Mesendoderm (in vitro differentiated cells): ENCODE measurements at places on chromosomes 1 and 21.
A peak's percentile ranks its signal among the peaks of the same experiment; 100 is the strongest.

- no peaks in the 10 kb centered on the region for H3K36me3 ChIP-seq
- no peak overlapping the region for H3K4me3 ChIP-seq
- no peaks in the 10 kb centered on the region for H3K27me3 ChIP-seq
- H3K27ac ChIP-seq, result no peak overlapping the region
- DNase-seq, result peak; percentile 59
Measured at GRCh38 chr1:236489710-236490377, 33.9 kb upstream of the LGALS8 start.

GRCh38 chr1:178048883-178049282 lies 45.0 kb upstream of the RASAL2 start:
- H3K4me3 ChIP-seq, result no peak overlapping the region
- H3K36me3 ChIP-seq, result no peaks in the 10 kb centered on the region
- DNase-seq, result no peak
- H3K27me3 ChIP-seq, result no peaks in the 10 kb centered on the region
- peaks cover 17% of the 10 kb centered on the region for H3K4me1 ChIP-seq

DNA sequence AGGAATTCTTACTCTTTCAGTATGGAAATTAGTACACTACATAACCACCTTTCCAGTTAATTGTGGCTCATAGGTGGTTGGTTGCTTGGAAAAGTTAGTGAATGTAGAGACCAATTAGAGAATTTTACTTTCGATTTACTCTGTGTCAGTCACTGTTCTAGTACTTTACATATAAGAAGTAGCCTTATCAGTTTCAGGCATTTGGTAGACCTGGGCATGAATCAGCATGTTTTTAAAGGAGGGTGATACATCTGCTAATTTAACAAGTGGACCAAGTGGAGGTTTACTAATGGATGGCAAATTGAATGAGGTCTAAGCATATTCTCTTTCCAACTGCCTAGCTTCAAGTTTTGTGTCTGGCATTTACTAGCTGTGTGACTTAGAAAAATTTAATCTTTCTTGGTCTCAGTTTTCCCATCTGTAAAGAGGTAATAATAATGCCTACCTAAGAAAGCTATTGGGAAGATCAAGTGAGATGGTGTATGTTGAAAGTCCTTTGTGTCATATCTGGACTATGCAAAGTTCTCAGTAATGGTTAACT lies 1158.6 kb downstream of the PLA2G4A start:
- H3K4me3 ChIP-seq, result no peak overlapping the region
- no peaks in the 10 kb centered on the region for H3K36me3 ChIP-seq
- H3K27me3 ChIP-seq, result no peaks in the 10 kb centered on the region
- no peak overlapping the region for H3K27ac ChIP-seq
- H3K4me1 ChIP-seq, result no peaks in the 10 kb centered on the region

- H3K27me3 ChIP-seq, result no peaks in the 10 kb centered on the region
- H3K36me3 ChIP-seq, result no peaks in the 10 kb centered on the region
- DNase-seq, result peak; percentile 83
- peak within 1 kb of the TSS; percentile 86 for H3K4me3 ChIP-seq
Measured at GRCh38 chr1:23743287-23744152, at the start of gene ELOA. Gene ELOA, plus strand, starts transcription at chr1:23743471. Its CDS starts 33 bp downstream, at chr1:23743504.

DNA sequence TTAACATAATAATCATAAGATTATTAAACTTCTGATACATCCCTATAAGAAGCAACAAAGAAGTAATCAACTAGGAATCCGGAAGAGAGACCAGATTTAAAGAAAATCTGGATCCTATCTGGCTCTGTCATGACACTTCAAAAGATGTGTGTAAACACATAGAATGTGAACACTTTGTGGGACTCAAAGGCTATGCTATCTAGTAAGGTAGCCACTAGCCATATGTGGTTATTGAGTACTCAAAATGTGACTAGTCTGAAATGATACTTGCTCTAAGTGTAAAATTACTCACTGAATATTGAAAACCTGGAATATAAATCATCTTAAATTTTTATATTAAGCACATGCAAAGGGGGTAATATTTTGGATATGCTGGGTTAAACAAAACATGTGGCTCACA lies 8.7 kb downstream of the FUBP1 start:
- no peak overlapping the region for H3K4me3 ChIP-seq
- H3K27me3 ChIP-seq, result no peaks in the 10 kb centered on the region
- no peak for DNase-seq
- H3K27ac ChIP-seq, result no peak overlapping the region
- no peaks in the 10 kb centered on the region for H3K4me1 ChIP-seq
- peaks cover 6% of the 10 kb centered on the region for H3K36me3 ChIP-seq

GRCh38 chr1:227447531-227447990 lies 115.8 kb upstream of the ZNF678 start:
- peak; percentile 57 for DNase-seq
- H3K27ac ChIP-seq, result no peak overlapping the region
- no peaks in the 10 kb centered on the region for H3K4me1 ChIP-seq
- no peaks in the 10 kb centered on the region for H3K27me3 ChIP-seq

- DNase-seq, result no peak
- peaks cover 6% of the 10 kb centered on the region for H3K4me1 ChIP-seq
- no peaks in the 10 kb centered on the region for H3K27me3 ChIP-seq
- no peak overlapping the region for H3K27ac ChIP-seq
- H3K4me3 ChIP-seq, result no peak overlapping the region
- no peaks in the 10 kb centered on the region for H3K36me3 ChIP-seq
Measured at GRCh38 chr1:112720800-112721199, 5.7 kb upstream of the PPM1J start.
